T-helper 2 cell (primary cell): ENCODE measurements at places on chromosomes 1 and 21.

GRCh38 chr1:36307601-36308330 lies 1.6 kb downstream of the SH3D21 start:
- no peak for DNase-seq

GRCh38 chr1:219174460-219175211 lies 958 bp downstream of the LYPLAL1 start:
- DNase-seq, result no peak

GRCh38 chr1:31744165-31744888 lies 19.8 kb downstream of the ADGRB2 start:
- no peak for DNase-seq

- DNase-seq, result no peak
Measured at GRCh38 chr1:90707363-90707710, 9.8 kb downstream of the BARHL2 start.

GRCh38 chr1:117286145-117286544 lies 75.4 kb upstream of the VTCN1 start:
- no peak for DNase-seq

GRCh38 chr1:19804831-19805251 lies 5.1 kb upstream of the TMCO4 start:
- no peak for DNase-seq

GRCh38 chr21:25506887-25507286 lies 100.4 kb downstream of the MRPL39 start:
- no peak for DNase-seq

GRCh38 chr1:52153010-52153409 lies 11.1 kb downstream of the ZFYVE9 start:
- no peak for DNase-seq

DNA sequence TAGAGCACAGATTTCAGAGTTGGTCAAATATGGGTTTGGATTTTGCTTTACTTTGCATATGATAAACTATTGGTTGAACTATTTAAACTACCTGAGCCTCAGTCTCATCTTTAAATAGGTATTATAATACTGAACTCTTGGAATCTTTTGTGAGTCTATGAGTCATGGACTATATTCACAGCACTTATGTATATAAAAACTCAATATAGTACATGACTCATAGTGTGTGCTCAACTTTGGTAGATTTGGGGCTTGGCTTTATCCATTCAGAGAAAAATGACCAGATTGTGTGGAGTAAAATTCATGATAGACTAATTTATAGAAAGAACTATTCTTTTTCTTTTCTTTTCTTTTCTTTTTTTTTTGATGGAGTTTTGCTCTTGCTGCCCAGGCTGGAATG lies 28.7 kb downstream of the FCRL3 start:
- DNase-seq, result no peak

GRCh38 chr1:181458419-181458818 lies 24.9 kb upstream of the CACNA1E start:
- no peak for DNase-seq

DNA sequence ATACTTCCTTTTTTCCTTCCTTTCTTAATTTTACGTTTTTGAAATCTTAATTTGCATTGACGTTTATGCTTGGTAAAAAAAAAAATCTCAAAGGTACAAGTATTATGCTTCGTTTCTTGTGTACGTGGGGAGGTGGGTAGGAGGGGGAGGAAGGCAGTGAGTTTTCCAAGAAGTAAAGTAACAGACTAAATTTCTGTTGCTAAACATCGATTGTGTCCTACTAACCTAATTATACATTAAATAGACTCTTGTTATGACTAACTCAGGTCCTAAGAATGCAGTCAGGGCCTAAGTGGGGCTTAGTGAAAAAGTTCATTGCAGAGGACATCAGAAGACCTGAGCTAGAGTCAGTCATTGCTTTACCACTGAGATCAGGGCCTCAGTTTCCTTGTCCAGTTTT lies 17.5 kb downstream of the NEK7 start:
- DNase-seq, result no peak

DNA sequence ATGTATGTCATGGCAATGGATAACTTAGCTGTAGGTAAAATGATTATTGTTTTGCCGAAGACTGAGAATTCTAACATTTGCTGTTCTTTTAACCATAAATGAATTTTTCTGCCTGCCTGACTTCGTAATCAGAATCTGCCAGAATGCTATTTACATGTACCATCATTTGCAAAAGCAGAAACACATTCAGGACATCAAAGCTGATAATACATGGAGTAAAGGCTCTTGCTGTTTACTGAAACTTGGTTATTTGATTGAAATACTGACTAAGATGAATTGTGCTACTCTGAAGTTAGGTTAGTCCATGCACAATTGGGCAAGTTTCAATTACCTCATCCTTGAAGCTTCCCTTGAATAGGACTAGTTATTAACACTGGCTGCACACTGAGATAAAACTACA lies 293.8 kb downstream of the PLA2G4A start:
- no peak for DNase-seq

GRCh38 chr1:75765697-75766355 lies 20.2 kb upstream of the RABGGTB start:
- DNase-seq, result no peak

GRCh38 chr1:184753608-184754475 lies 816 bp downstream of the EDEM3 start:
- DNase-seq, result peak; percentile 60

- no peak for DNase-seq
Measured at GRCh38 chr1:209657140-209657879, 5.1 kb upstream of the LAMB3 start.

DNA sequence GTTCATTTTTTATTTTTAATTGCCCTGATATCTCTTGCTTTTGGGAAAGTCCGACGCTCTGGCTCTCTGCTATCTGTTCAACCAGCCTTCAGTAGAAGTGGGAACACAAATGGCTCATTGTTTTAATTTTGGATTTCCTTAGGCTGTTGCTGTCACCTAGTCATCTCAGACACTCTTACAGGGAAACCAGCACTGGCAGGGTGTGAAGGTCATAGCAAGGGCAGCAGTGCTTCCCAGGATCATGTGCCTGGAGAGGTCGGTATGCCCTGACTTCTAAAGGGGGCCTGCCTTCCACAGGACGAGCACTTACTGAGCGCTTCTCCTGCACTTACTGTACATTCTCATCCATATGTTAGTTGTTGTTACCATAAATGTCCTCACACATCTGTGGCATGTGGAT lies 224.2 kb downstream of the DISC1 start:
- DNase-seq, result no peak

DNA sequence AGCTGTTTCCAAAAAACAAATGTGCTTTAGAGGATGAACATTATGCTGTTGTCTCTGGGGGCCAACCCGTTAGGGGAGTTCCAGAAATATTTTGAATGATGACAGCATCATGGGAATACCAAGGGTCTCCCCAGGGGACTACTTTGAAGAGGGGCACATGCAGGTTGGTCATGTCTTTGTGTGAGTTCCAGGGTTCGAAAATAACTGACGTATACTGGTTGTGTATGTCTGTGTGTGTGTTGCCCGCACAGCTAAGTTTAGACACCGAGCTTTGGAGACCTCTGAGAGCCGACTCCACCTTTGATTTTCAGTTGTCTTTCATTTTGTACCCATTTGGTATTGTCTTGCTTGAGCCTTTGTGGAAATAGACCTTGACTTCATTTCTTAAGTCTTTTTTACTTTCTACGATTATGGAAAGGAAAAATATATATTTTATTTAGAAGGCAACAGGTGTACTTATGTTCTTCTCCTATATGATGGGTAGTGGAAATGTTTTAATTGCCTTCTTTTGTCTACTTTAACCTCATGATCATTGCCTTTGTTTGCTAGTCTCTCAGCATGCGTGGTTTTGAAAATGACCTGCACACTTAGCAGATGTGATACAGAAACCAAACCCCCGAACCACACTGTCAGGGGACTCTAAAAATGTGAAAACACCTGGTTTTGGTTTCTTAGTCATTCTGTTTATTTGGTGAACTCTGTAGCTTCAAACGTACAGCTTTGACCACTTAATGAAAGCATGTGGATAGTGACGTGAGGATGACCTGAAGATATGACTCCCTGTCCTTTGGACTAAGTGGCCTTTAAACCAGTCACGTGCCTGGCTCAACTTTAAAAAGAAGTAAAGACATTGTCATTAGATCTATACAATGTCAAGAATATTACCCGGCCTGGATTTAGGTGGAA lies 56.5 kb downstream of the GALNT2 start:
- DNase-seq, result no peak

GRCh38 chr1:209823143-209824041 lies 4.4 kb upstream of the UTP25 start:
- DNase-seq, result peak; percentile 72

- DNase-seq, result no peak
Measured at GRCh38 chr1:71784241-71784640, 498.1 kb downstream of the NEGR1 start.

DNA sequence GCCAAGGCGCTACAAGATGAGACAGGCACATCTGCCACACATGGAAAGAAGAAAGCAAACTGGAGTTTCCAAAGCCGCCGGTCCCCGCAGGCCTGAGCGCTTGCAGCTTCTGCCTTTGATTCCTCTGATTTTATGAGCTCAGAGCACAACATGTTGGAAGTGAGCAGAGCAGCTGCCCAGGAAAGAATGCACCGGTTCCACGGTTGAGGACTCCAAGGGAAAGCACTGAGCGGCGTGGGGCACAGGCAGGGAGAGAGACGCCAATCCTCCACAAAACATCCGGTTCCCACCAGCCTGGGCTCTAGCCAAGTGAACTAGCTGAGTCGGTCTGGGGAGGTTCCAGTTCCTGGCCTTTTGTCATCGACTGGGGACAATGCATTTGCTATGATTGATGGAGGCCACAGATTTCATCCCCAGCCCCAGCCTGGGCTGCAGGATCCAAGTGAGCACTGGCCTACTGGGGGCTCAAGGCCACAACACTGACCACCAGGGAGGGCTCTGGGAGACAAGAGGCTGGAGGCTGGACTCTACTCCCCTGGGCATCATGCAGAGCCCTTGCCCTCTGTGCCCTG lies 253.1 kb upstream of the IRF2BP2 start:
- DNase-seq, result no peak

- no peak for DNase-seq
Measured at GRCh38 chr1:84689514-84690396, 506 bp downstream of the SSX2IP start.

DNA sequence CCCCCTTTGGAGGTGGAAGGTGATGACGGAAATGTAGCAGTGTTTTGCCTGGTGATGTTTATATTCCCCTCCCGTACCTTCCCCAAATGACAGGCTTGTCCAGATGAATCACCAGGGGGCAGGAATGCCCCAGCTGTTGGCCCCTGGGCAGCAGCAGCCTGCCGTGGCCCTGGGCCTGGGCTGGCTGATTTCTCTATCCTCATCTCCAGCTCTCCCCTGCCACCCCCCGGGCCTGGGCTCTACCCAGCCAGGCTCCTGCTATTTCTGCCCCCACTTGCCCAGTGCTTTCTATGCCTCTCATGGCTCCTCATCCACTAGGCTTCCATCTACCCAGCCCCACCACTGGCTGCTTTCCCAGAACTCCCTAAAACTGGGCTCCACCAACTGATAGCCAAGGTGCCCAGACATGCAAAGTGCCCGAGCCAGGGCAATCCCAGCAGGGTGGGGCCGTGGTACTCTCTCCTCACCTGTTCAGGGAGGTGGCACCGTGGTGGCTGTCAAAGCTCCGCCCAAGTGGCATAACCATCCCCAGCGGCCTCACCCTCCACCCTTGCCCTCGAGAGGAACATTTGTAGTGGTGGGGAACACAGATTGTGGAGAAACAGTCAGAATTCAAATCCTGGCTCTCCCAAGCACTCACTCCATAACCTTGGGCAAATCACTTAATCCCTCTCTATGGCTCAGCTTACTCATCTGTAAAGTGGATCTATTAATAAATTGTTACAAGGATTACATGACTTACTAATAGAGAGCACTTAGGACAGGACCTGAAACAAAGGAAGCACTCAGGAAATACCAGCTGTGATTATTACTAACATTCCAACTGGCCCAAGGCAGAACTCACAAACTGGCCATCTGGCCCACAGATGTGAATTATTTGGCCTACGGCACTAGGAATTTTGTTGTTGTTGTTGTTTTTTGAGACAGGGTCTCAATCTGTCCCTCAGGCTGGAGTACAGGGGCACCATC lies 12.8 kb upstream of the ECE1 start:
- no peak for DNase-seq

GRCh38 chr1:88976235-88976634 lies 16.2 kb downstream of the KYAT3 start:
- DNase-seq, result no peak

GRCh38 chr1:192824511-192824910 lies 15.7 kb downstream of the RGS2 start:
- no peak for DNase-seq

DNA sequence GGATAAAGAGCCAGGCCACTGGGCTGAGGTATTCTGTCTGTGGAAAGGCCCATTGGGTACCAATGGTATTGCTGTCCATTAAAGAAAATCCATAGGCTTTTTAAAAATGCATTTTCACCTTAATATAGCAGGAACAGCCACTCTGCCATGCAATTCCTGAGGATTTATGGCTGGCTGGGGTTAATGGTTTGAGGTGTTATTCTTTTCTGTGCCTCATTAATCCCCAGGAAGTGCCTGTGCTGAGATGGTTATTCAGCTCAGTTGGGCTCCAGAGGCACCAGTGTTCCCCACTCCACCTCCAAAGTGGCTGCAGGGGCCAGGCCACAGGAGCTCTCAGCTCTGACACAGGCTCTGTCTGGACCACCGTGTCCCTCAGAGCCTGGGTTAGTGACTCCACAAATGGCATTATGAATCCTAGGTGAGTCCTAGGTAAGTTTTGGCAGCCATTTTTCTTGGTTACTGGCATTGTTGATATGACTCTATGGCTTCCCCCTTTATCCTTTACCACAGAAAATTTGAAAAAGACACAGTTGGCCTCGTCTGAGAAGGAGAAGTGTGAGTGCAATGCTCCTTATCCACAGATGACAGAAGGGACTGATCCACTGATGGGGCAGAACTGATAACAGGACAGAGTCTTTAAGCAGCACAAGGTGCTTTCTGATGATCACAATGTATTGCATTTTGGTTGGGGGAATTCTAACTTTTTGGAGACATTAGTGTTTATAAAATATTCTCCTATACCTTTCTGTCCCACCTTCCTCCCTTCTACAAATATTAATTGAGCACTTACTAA lies 2.2 kb upstream of the PAPPA2 start:
- DNase-seq, result no peak

- no peak for DNase-seq
Measured at GRCh38 chr1:231194843-231195516, 33.1 kb downstream of the TRIM67 start.
